ENCODE measurements at places on chromosomes 16 and 17.

DNA sequence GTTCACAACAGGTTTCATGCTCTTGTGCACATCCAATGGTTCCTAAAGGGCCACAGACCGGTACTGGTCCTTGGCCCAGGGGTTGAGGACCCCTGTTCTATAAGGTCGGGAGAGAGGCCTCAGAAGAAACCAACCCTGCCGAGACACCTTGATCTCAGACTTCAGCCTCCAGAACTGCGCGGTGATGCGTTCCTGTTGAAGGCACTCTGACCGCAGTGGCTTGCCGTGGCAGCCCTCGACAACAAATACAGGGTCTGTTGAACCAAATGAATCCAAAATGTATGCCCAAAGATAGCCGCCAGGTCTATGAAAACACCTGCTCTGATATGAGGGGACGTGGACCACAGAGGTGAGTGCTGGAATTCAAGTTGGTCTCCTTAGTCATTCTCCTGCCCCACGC is 389.8 kb downstream of the SEC14L1 start:
- DNase-seq: no peak

DNA sequence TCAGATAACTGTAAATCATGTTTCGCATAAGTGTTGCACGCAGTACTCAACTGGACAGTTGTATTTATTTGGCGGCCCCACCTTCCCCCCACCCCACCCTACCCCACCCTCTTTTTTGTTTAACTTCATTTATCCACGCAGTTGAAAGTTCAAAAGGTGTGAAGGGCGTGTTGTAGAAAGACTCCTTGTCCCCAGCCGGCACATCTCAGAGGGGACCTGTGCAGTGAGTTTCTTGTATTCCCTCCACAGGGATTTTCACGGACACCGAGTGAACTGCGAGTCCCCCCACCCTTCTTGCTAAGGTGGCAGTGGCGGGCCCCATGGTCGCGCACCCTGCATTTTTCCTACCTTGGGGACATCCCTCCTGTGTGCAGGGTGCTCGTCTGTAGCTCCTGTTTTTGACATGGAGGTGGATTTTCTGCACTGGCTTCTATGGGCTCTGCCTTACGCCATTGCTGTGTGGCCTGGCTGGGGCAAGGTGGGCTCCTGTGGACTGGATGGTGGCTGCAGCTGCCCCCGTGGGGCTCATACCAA is 36.2 kb downstream of the ADCY7 start:
- no peak for DNase-seq

- DNase-seq: no peak
Observed at GRCh38 chr17:55527540-55528118, 16.4 kb upstream of the SMIM36 start.

DNA sequence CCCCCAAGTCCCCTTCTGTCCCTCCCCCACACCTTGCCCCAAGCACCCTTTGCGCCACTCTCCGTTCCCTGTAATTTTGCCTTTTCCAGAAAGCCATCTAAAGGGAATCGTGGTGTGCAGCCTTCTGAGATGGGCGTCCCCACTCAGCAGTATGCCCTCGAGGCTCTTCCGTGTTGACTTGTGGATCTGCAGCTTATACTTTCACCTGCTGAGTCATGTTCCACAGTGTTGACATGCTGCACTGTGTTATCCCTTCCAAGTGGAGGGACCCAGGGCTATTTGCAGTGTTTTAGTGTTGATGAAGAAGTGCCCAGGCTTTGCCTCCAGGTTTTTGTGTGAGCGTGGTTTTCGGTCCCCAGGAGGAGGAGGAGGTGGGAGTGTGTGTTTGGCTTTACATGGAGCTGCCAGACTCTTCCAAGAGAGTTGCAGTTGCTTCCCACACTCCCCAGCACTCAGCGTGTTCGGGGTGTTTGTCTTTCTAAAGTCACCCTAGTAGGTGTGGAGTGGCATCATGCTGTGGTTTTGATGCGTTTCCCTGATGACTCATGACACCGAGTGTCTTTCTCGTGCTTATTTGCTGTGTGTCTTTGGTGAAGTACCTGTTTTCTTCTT is 32.1 kb upstream of the JPT2 start:
- no peak for DNase-seq

DNA sequence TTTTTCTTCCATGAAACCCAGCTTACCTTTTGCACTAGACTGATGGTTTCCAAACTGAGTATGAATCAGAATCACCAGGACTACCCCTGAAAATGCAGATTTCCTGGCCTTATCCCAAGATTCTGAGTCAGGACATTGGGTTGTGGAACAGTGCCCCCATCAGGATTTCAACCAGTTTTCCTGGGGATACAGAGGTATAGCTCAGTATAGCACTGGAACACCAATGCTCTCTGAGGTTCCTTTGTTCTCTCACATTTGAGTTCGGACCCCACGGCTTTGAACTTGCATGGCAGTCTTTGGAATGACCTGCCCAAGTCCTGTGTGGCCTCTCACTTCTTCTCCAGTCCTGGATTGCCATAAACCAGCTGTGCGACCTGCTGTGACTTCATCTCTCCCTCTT is 12.8 kb upstream of the CCL8 start:
- no peak for DNase-seq

DNA sequence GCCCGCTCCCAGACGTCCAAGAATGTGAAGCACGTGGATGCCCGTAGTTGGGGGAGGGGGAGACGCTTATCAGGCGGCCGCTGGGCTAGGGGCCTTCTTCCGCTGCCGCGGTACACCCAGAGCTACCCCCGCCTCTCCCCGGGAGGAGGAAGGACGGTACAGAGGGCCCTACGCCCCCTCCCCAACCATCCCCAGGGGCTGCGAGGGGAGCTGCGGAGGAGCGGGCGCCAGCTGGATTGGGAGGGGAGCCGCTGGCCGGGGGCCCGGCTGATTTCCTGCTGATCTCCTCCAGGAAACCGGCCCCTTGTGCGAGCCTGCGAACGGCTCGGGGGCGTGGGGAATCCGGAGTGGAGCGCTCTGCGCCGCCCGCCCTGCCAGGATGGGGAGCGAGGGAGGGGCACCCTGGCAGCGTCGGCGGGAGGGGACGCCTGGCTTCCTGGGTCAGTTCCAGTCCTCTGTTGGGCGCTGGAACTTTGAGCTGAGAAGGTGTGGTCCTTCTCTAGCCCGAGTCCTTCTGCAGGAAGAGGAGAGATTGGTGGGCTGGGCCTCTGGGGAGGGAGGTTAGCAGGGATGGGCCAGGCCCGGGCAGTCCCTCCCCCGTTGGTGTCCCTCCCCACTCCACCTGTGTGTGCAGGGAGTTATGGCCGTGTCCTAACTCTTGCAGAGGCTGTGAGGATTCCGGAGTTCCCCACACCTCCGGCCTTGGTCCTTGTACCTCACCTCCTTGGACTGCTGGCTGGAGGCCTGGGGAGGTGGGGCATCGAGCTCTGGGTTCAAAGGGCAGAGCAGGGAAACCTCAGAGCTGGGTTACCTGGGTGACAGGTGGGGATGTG is 19.2 kb downstream of the GJD3 start:
- no peak for DNase-seq

GRCh38 chr16:70250748-70251628 is 752 bp downstream of the EXOSC6 start:
- DNase-seq: peak; percentile 53

DNA sequence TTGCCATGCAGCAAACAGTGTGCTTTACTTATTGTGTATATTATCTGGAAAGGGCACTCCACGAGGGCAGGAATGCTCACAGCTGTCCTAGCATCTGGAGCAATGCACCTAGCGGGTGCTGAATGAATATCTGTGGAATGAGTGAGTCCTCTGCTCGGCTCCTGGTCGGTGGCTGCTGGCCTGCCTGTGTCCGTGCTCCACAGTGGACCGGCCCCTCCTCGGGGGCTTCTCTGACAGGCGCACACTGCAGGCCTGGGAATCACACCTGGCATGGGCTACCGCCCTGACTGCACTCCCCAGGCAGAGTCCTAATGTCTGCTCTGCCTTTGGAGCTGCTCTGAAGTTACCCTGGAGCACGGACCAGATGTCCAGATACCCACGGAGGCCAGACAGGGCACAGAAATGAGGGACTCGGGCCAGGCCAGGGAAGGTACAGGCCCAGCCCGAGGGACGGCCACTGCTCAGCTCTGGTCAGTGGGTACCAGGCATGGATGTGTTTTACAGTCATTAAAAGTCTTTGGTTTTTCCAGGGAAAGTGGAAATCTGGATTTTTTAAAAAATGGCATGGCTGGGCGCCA is 21.1 kb upstream of the AKTIP start:
- no peak for DNase-seq

DNA sequence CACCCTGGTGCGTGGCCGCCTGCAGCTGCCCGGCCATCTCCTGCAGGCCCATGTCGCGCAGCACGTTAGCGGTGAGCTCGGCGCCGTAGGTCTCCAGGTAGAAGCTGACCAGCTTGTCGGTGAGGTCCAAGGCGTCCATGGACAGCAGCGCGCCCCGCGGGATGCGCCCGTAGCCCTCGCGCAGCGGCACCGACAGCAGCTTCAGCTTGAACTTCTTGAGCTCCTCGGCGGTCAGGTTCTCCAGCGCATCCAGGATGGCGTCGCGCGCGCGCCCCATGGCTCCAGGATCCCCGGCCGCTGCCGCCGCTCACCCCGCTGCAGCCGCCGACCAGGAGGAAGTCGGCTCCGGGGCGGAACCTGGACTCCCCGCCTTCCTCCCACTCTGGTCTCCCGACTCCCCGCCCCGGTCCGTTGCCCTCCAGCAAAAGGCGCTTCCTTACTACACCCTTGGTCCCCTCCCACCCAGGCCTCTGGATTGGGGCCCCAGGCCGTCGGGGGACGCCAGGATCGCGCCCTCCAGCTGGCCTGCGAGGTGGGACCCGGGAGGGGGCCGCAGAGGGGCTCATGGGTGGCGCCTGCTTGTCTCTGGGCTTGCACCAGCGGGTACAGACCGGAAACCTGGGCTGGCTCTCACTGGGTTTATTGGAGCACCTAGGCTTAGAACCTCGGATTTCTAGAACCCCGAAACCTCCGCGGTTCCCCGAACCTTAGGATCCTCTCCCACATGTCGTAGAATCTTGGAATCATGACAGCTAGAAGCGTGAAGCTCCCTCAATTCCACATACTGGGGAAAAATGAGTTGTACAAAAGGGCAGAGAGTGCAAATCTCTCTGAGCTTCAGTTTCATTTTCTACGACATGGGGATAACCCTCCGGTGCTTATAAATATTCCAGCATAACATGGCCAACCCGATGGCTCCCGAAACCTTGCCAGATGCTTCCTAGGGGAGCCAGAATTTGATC is at the start of gene PYCARD:
PYCARD (minus strand) TSS at position 347 of the 962 bp plus-strand sequence; CDS start at position 277, 70 bp downstream.
- DNase-seq: no peak

DNA sequence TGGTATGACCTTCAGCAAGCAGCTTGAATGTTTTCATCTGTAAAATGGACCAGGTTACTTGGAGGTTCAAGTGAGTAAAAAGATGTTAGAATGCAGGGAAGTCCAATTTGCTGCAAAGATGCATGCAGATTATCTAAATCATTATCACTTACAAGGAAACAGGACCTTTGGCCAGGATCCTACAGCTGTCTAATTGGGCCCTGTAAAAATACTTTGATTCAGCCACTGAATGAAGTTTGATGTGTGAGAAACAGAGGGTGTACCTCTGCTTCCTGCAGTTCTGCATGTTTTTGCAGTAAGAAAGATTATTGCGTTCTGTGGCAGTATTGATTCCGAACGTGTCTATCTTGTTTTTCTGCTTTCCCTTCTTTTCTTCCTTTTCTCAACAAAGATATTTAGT is 10.2 kb downstream of the CDH13 start:
- no peak for DNase-seq

DNA sequence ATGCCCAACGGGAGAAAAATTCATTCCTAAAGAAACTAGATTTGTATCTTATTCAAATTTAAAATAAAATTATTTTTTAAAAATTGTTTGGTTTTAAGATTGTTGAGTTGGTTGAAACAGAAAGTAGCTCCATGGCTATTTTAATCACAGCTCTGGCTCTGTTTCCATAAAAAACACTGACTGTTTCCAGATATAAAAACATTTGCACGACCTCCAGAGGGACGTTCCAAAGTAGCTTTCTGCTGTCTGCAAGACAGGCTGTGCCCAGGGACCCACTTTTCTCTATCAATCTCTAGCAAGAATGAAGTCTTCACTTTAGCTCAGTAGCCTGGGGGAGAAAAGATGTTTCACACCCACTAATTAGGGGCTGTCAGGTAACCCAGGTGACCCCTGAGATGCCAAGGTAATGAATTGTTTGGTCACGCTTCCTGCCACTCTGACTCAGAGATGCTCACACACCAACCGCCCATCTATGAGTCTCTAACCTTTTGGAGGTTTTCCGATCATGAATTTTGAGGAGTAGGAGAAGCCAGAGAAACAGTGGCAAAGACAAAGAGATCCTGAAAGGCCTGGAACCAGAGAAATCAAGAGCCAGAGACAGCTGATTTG is 220.1 kb upstream of the SOX9 start:
- no peak for DNase-seq
